Pons (tissue), 1 donor: ENCODE measurements at places on chromosomes 5 and 9.

- no peak for DNase-seq
Observed at GRCh38 chr5:89473196-89473595, 590.2 kb upstream of the MEF2C start.

- no peak for DNase-seq
Observed at GRCh38 chr5:72511774-72512592, 4.8 kb upstream of the ZNF366 start.

GRCh38 chr5:86824637-86825036 is 206.9 kb downstream of the COX7C start:
- no peak for DNase-seq

GRCh38 chr5:136014049-136015002 is 14.5 kb upstream of the TGFBI start:
- DNase-seq = no peak

- DNase-seq = no peak
Observed at GRCh38 chr5:10518347-10518746, 45.5 kb upstream of the ANKRD33B start.

- DNase-seq = no peak
Observed at GRCh38 chr5:81195335-81195929, 37.7 kb upstream of the CKMT2 start.

DNA sequence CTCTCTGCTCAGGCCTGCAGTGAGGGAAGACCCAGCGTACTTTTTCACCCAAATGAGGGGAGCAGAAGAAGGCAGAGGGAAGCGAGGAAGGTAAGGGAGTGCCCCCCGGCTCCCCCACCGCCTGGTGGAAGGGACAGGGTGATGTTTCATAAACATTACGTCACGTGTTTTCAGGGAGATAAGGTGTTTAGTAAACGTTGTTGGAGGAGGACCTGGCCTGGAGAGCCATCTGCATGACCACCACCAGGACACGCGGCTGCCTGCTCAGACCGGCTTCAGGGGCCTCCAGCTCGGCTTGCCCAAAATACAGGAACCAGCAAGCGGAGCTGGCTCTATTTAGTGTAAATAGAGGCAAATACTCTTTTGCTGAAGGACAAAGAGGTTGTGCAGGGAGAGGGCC is 40.0 kb upstream of the C5orf58 start:
- DNase-seq = no peak

DNA sequence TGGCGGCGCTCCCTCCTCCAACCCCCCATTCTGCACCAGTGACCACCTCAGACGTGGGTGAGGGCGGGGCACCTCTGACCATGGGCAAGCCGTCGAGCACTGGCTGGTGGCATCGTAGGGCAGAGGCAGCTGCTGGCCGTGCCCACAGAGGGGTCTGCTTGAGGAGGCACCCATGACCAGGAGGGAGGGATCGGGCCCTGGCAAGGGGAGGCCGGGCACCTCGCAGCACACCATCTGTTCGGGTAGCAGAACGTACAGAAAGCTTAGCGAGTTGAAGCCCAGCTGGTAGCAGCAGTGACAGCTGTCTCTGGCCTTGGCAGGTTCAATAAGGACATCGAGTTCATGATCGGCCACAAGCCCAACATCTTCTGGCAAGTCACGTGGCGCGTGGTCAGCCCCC is 4.3 kb upstream of the SLC6A18 start:
- no peak for DNase-seq

- DNase-seq = no peak
Observed at GRCh38 chr9:134420281-134420845, 94.1 kb downstream of the RXRA start.

DNA sequence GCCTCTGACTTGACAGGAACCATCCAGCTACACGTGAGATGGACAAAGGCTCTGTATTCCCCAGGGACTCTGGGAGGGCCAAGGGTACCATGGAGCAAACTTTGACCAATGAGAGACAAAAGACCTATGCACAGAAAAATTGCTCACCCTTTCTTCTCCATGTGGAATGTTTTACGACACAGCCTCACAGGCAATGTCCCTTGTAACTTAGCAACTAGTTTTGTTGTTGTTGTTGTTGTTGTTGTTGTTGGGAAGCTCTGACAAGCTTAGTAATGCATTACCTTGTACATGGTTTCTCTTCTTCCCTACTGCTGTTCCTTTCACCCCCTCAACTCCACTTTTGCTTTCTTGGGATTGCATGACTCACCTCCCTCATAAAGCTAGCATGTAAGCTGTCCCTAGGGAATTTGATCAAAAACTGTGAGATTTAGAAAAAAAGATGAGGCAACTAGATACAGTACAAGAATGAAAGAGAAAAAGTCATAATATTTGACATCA is 550.9 kb downstream of the RAB3C start:
- no peak for DNase-seq

DNA sequence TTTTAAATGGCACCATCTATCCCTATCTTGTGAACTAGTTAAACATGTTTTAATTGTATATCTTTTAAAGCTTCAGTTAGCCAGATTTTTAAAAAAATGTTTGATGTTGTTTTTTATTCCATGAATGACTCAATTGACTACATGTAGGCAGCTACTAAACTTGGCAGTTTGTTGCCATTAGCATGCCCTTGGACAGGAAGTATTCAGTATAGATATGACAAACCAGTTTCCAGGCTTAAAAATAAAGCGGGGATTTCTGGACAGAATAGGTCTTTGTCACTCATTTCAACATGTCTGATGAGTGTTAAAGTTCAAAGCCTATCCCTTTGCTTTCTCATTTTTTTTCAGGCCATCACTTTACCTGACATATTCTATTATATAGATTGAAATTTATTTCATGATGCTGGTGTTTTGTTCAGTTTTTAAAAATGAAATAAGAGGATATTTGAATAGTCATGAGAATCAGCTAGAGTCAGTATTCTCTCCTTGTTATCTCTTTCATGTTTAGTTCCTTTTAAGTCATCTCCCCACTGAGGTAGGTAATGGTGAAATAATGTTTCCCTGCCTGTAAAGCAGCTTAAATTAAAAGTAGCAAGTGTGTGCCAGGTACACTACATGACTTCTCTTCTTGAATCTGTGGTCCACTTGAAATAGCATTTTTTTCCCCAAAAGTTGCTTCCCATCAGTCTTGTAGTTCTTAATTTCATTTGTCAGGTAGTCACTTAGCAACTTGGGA is 11.9 kb downstream of the TNFAIP8 start:
- DNase-seq = no peak

DNA sequence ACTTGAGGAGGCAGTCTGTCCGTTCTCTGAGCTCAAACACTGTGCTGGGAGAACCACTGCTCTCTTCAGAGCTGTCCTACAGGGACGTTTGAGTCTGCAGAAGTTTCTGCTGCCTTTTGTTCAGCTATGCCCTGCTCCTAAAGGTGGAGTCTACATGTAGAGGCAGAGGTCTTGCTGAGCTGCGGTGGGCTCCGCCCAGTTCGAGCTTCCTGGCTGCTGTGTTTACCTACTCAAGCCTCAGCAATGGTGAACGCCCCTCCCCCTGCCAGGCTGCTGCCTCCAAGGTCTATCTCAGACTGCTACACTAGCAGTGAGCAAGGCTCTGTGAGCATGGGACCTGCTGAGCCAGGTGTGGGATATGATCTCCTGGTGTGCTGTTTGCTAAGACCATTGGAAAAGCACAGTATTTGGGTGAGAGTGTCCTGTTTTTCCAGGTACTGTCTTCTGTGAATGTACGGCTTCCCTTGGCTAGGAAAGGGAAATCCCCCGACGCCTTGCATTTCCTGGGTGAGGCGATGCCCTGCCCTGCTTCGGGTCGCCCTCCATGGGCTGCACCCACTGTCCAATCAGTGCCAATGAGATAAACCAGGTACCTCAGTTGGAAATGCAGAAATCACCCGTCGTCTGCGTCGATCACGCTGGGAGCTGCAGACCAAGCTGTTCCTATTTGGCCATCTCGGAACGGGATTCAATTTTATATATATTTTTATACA is 58.5 kb downstream of the CNTRL start:
- no peak for DNase-seq

DNA sequence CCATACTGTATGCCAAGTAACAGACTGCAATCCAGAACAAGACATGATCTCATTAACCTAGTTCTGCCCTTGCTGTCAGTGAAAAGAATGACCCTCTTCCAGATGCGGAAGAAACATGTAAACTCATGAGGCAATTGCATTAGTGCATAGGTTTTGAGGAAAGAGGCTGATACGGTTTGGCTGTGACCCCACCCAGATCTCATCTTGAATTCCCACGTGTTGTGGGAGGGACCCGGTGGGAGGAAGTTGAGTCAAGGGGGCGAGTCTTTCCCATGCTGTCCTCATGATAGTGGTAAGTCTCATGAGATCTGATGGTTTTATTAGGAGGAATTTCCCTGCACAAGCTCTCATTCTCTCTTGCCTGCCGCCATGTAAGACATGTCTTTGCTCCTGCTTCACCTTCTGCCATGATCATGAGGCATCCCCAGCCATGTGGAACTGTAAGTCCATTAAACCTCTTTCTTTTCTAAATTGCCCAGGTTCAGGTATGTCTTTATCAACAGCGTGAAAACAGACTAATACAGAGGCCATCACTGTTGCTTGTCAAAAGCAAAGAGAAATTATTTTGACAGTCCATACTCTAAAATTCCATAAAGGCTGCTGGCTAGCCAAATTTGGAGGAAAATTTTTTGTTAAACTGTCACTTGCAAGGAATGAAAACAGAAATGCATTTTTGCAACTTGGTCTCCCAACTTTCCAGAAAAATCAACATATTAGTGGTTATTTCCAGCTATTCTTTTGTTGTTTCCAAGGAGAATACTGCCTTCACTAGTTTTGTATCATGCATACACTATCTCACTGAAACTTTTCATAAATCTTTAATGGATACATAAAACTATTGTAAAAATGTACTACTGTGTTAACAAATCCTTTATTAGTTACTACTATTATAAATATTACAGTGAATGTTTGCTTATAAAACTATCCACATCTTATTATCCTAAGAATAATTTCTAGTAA is 3.2 kb upstream of the ARL15 start:
- no peak for DNase-seq

DNA sequence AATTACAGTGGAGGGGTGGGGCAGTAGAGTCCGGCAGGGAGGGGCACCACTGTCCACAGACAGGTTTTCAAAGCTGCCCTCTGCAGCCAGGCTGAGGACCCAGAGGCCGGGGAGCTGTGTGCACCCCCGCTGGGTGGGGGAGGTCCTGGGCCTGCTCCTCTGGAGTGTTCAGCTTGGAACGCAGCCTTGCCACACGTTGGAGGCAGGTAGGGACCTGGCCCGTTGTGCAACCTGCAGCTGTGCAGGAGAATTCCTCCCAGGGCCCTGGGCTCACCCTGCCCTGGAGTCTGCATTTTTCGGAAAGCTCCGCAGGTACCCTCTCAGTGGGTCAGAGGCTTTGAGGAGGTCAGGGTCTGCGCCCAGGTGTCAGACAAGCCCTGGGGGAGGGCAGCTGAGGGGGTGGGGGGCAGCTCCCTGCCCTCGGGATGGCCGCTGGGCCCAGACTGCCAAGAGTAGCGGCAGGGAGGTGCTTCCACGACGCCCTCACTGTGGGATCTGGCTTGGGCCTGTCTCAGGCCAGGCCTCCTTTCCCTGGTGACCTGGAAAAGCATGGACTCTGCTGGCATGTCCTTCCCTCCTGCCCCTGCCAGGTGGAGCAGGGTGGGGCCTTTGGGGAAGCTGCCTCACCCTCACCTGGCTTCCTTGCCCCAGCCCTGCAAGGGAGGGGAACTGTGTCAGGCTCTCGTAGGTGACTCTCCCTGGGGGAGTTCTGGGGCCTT is 29.5 kb downstream of the RXRA start:
- DNase-seq = no peak

GRCh38 chr5:34543687-34544086 is 112.4 kb upstream of the RAI14 start:
- no peak for DNase-seq

GRCh38 chr5:74953937-74954720 is 87.9 kb upstream of the FAM169A start:
- no peak for DNase-seq

- DNase-seq = no peak
Observed at GRCh38 chr5:64040490-64040889, 78.2 kb upstream of the HTR1A start.

DNA sequence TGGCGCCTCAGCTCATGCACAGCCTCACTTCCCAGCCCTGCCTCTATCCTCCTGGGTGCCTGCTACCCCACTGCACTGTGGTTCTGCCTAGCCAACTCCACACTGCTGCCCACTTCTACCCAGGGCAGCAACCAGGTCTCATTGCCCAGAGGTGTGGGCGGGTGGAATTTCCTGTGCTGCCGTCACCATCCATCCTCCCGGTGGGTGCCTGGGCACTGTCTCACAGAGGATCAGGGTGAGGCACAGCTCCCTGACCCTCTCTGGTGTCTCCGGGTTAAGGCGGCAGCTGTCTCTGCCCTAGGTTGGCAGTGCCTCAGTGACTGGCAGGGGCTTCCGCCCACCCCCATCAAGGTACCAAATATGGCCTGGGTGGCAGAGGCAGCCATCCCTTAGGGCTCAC is 4.3 kb upstream of the MTMR12 start:
- no peak for DNase-seq

DNA sequence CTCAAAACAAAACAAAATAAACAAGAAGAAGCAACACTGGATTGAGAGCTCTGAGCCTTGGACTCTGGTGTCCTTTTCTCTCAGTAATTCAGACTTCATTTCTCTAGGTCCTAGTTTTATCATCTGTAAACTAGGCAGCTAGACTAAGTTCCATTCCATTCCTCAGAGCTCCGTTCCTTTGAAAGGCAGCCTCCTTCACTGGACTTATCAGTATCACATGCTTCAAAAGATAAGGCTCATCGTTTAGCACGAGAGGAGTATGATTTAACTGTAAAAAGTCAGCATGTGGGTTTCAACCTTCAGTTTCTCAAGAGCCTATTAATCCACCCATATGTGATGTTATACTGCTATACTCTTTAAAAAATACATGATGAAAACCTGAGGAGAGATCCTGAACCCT is 1.6 kb downstream of the ATP10B start:
- DNase-seq = peak; percentile 58

GRCh38 chr5:164763206-164763605 is 1257.8 kb downstream of the MAT2B start:
- DNase-seq = no peak

DNA sequence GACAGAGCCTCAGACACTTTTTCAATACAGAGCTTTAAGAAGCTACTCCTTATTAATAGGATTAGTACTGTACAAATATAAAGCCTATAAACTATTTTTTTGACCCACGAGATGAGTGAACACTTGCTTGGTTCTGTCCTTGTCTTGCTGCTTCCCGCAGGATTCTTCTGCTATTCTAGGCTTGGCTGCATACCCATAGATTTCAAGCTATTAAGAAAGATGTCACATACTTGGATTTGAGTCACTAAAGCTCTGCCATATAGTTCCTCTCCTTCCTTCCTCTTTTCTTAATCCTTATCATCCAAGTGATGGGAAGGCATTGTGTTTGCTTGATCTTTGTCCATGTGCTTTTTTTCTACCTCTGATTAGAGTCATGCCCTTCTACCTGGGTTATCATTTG is 361.2 kb upstream of the TRPC7 start:
- no peak for DNase-seq

GRCh38 chr9:134937566-134938345 is 20.0 kb upstream of the FCN1 start:
- DNase-seq = no peak

- DNase-seq = no peak
Observed at GRCh38 chr5:68834491-68834981, 259.3 kb upstream of the SLC30A5 start.

GRCh38 chr5:16639206-16639605 is 22.4 kb upstream of the RETREG1 start:
- no peak for DNase-seq

- no peak for DNase-seq
Observed at GRCh38 chr5:143889986-143890385, 78.0 kb downstream of the HMHB1 start.
